ENCODE measurements at places on chromosomes 6 and 20. TPM values are rescaled to one million over a fixed set of nuclear protein-coding genes. Genes with fewer than 3 reads are reported as not detected.
A peak's percentile ranks its signal among the peaks of the same experiment; 100 is the strongest.

Gene CDSN
- not detected for total RNA-seq

Gene ATG5
- total RNA-seq: 33.0 TPM

Gene POU3F2
- total RNA-seq: not detected

Gene MOXD1
- total RNA-seq: 110 TPM

Gene FAM217A
- not detected for total RNA-seq

Gene CLPSL1
- total RNA-seq: not detected

Gene CLPSL2
- total RNA-seq: not detected

Gene DLL1
- 3.6 TPM for total RNA-seq

- H3K27me3 ChIP-seq: no peaks in the 10 kb centered on the region
- no peak for DNase-seq
- H3K4me3 ChIP-seq: no peak overlapping the region
- H3K27ac ChIP-seq: peak overlapping the region; percentile 17
Observed at GRCh38 chr6:75556240-75556639, 45.4 kb upstream of the SENP6 start.

- no peak overlapping the region for H3K27ac ChIP-seq
- no peak overlapping the region for H3K4me3 ChIP-seq
- H3K27me3 ChIP-seq: peaks cover 12% of the 10 kb centered on the region
- no peak for DNase-seq
- peaks cover 18% of the 10 kb centered on the region for H3K4me1 ChIP-seq
Observed at GRCh38 chr6:678520-678919, 14.4 kb downstream of the EXOC2 start.

- H3K36me3 ChIP-seq: no peaks in the 10 kb centered on the region
- DNase-seq: no peak
- no peak overlapping the region for H3K27ac ChIP-seq
- H3K27me3 ChIP-seq: peaks cover 26% of the 10 kb centered on the region
Observed at GRCh38 chr6:39753725-39754045, 28.5 kb upstream of the KIF6 start.

- no peak overlapping the region for H3K27ac ChIP-seq
- no peak for DNase-seq
- H3K36me3 ChIP-seq: no peaks in the 10 kb centered on the region
- H3K4me1 ChIP-seq: peaks cover 20% of the 10 kb centered on the region
- no peak overlapping the region for H3K4me3 ChIP-seq
- peaks cover 16% of the 10 kb centered on the region for H3K27me3 ChIP-seq
Observed at GRCh38 chr20:2176946-2177345, 75.3 kb downstream of the STK35 start.

GRCh38 chr6:151858294-151858693 lies 50.8 kb downstream of the ESR1 start:
- H3K27ac ChIP-seq: no peak overlapping the region
- no peak overlapping the region for H3K4me3 ChIP-seq
- H3K4me1 ChIP-seq: no peaks in the 10 kb centered on the region

DNA sequence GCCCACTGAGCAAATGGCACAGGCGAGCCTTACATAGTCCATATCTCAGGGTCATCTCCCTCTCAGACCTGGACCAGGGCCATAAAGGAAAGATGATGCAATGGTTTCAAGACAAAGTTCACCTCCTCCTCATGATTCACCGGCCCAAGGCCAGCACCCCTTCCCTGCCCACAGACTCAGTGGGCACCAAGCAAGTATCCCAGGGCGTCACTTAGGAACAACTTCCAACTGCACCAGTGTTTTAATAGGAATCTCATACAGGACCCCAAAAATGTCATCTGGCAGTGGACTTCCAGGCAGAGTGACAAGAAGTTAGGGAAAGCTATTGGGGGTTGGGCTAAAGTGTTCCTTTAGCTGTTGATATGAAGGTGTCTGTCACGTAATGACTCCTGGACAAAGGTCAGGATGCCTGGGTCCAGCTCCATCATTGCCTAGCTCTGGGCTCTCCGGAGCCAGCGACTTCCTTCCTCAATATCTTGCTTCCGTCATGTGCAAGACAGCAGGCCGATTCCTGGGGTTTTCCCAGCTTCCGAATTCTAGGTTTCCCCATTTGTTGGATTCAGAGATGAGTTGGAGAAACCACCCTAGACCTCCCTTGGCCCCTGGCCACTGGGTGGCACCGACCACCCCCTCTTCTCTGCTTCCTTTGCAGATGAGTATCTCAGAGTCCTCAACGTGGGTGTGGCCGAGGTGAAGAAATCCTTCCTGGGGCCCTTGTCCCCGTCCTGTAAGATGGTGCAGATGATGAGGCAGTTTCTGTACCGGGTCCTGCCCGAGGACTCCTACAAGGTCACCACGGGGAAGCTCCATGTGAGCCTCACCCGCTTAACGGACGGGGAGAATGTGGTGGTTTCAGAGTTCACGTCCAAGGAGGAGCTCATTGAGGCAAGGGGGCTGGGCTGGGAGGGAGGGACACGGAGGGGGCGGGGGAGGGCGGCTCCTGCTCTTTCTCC lies 21.1 kb downstream of the PNPLA1 start:
- no peaks in the 10 kb centered on the region for H3K36me3 ChIP-seq
- peaks cover 8% of the 10 kb centered on the region for H3K27me3 ChIP-seq
- no peak overlapping the region for H3K27ac ChIP-seq
- H3K4me3 ChIP-seq: no peak overlapping the region
- H3K4me1 ChIP-seq: no peaks in the 10 kb centered on the region
- no peak for DNase-seq

DNA sequence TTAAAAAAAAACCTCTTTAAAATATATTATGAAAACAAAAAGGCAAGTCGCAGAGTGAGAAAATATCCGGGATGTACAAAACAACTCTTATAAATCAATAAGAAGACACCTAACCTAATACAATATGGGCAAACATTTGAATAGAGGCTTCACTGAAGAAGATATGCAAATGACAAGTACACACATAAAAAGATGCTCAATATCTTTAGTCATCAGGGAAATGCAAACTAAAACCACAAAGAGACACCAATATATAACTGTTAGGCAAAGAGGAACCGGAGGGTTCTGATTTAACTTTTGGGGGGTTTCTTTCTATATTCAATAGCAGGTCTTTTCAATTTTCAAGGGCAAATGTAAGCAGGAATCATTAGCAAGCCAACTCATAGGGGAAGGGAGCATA lies 480.7 kb upstream of the SPTLC3 start:
- no peak for DNase-seq
- H3K4me3 ChIP-seq: no peak overlapping the region
- no peaks in the 10 kb centered on the region for H3K27me3 ChIP-seq
- H3K27ac ChIP-seq: no peak overlapping the region
- H3K36me3 ChIP-seq: no peaks in the 10 kb centered on the region

DNA sequence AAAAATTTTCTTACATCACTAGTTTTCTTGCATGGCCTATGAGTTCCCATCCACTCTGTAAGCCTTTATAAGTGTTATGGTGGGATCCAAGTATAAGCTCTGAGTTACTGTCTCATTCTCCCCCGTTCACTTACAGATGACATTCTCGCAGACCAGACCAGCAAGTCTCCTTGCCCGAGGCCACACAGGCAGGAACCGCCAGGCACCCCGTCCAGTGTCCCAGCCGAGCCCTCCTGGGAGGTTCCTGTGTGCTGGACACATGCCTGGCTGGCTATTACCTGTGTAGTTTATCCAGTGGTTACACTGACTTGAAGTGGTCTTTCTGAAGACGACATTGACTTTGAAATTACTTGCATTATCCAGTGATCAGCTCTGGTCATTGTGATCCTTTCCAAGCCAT lies 234.8 kb upstream of the QKI start:
- no peak overlapping the region for H3K4me3 ChIP-seq
- no peaks in the 10 kb centered on the region for H3K4me1 ChIP-seq
- peaks cover 8% of the 10 kb centered on the region for H3K27me3 ChIP-seq
- no peaks in the 10 kb centered on the region for H3K36me3 ChIP-seq

DNA sequence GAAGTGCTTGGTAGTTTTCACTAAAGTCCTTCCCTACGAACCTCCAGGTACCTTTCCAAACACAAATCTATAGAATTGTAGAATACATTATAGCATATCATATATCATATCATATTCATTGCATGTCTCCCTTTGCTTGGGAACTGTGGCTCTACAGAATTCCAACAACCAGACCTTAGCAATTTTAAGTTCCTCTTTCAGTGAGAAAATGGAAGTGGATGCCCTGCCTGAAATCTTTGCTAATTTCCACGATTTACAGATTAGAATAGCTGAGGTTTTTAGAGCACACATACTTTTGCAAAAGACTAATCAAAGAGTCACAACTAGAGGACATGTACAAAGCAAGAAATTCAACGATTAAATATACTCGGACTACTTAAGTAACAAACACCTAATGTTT lies 78.6 kb downstream of the TNFRSF21 start:
- H3K36me3 ChIP-seq: peaks cover 16% of the 10 kb centered on the region
- no peak overlapping the region for H3K4me3 ChIP-seq
- H3K27ac ChIP-seq: no peak overlapping the region
- peaks cover 7% of the 10 kb centered on the region for H3K4me1 ChIP-seq

DNA sequence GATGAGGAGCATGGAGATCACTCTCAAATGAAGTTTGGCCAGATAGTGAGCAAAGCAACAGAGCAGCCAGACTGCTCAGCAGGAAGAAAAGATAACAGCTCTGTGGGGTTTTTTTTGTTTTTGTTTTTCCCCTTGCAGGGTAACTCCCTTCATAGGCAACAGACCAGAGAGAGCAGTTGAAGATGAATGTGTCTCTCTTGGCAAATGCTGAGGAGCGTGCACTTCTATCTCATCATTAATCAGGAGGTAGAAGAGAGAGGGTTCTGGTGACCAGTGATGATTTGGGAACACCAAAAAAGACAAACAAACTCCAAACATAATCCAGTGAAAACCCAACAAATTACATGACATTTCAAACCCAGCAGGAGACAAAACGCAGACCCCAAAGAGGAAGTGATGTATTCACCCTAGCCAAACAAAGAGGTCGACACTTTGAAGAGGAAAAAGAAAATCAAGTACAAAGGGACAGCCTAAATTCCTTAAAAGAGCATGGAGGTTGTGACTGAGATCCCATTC lies 66.2 kb upstream of the RREB1 start:
- H3K4me1 ChIP-seq: peaks cover 22% of the 10 kb centered on the region
- H3K27me3 ChIP-seq: no peaks in the 10 kb centered on the region
- H3K36me3 ChIP-seq: no peaks in the 10 kb centered on the region
- H3K4me3 ChIP-seq: no peak overlapping the region

DNA sequence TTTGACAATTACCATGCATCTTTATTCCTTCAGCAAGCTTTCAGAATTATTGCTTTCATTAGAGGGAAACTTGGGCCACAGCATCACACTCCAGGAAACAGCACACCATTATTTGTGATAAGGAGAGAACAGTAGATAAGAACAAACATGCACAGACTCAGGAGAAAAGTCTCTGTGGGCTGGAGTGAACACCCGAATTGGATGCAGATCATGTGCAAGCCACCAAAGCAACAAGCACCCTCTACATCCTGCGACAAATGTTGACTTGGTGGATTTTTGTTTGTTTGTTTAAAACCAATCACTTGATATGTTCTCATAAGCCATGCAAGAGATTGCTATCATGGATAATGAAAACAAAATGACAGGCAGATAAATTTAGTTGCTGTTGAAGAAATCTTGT lies 67.7 kb upstream of the ZFP64 start:
- H3K27ac ChIP-seq: no peak overlapping the region
- peaks cover 9% of the 10 kb centered on the region for H3K4me1 ChIP-seq
- DNase-seq: no peak
- peaks cover 1% of the 10 kb centered on the region for H3K36me3 ChIP-seq
- peaks cover 67% of the 10 kb centered on the region for H3K27me3 ChIP-seq

GRCh38 chr20:25040438-25040831 lies 17.5 kb downstream of the ACSS1 start:
- H3K27ac ChIP-seq: no peak overlapping the region
- H3K27me3 ChIP-seq: peaks cover under 1% of the 10 kb centered on the region
- no peak overlapping the region for H3K4me3 ChIP-seq
- H3K36me3 ChIP-seq: no peaks in the 10 kb centered on the region
- H3K4me1 ChIP-seq: peaks cover 23% of the 10 kb centered on the region
- no peak for DNase-seq

- peaks cover 59% of the 10 kb centered on the region for H3K4me1 ChIP-seq
- no peaks in the 10 kb centered on the region for H3K36me3 ChIP-seq
- no peak for DNase-seq
- H3K27me3 ChIP-seq: no peaks in the 10 kb centered on the region
Observed at GRCh38 chr6:20211941-20212391, 303 bp downstream of the MBOAT1 start.

GRCh38 chr6:108005961-108006360 lies 48.0 kb upstream of the SEC63 start:
- no peaks in the 10 kb centered on the region for H3K27me3 ChIP-seq
- DNase-seq: no peak
- H3K4me3 ChIP-seq: no peak overlapping the region
- peaks cover 26% of the 10 kb centered on the region for H3K4me1 ChIP-seq
- peaks cover 11% of the 10 kb centered on the region for H3K36me3 ChIP-seq
- H3K27ac ChIP-seq: no peak overlapping the region

All from mesothelial cell of epicardium (in vitro differentiated cells).